ENCODE measurements at places on chromosomes 6 and 20.

- DNase-seq = no peak
These were observed 117.0 kb downstream of the PCSK2 start for GRCh38 chr20:17343656-17344452.

DNA sequence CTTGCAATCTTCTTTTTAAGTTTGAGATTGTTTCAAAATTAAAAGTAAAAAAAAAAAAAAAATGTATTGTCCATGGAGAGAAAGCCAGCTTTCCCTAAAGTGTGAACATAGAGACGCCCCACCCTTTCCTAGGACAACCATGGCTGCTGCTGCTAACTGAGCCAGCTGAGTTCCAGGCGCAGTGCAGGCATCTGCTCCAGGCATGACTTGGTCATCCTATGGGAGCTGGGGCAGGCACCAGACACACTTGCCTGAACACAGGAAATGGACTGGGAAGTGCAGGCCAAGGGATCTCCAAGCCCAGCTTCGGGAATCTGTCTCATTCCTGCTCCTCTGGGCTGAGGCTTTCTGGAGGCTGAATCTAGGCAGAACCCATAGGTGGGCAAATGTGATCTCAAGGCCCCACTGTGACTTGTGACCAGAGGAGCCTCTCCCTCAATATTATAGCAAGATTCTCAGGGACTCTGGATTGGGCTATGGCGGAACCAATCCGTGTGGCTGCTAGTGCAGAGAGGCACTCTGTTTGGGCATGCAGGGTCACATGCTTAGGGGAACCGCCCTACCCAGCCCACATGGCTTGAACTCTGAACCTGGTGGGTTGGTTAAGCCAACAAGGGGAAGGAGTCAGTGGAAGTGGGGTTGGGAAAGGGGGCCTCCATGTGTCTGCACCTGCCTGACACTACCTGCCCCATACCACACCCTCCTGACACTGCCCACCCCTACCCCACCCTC, 138.2 kb upstream of the CST7 start:
- DNase-seq = no peak

- no peak for DNase-seq
These were observed 26.3 kb downstream of the FAM50B start for GRCh38 chr6:3875486-3875885.

GRCh38 chr20:57699395-57699794, 10.4 kb downstream of the PMEPA1 start:
- DNase-seq = no peak

DNA sequence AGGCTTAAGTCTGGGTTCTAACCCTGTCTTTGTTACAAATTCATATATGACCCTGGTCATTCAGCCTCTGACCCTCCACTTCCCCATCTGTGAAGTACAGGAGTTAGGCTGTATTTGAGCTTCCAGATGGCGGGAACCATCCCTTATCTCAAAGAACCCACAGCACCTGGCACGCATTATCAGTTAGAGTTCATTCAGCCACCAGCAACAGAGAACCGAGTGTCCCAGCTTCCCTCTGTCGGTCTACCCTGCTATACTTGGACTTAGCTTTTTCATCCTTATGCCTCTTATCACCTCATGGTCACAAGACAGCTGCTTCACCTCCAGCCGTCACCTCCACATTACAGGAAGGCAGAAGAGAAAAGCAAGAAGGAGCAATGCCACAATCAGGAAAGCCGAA, 147.8 kb downstream of the EYA2 start:
- no peak for DNase-seq

DNA sequence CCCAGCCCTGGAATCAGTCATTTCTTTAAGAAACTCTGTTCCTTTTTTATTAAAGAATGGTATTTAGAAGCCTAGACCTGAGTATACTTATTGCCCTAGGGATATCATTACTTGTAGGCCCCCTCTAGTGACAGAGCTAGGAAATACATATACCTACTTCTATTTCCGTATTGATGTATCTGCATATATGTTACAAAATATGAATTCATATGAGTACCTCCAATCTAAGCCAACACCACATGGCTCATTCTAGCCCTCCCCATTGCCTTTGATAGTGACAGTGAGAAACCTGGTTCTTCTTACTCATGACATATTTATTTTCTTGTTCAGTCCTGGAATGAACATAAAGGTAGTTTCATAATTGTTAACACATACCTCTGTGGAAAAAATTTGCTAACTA, 137.2 kb downstream of the FARS2 start:
- DNase-seq = no peak

DNA sequence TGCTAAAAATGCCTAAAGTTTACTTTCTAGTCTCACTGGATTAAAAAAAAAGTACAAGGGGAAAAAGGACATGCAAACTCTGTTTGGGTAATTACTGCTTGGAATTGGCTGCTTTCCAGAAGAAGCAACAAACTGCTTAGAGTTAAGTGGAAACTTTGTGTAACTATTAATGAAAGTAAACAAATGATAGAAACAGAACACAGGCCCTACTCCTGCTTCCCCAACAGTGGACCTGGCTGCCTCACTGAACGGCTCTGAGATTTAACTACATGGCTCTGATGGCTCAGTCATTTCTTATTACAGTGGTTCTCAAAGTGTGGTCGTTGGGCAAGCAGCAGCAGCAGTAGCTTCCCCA, 108.5 kb downstream of the MAN1A1 start:
- no peak for DNase-seq

GRCh38 chr6:141269684-141270083, 863.0 kb upstream of the GJE1 start:
- DNase-seq = no peak

DNA sequence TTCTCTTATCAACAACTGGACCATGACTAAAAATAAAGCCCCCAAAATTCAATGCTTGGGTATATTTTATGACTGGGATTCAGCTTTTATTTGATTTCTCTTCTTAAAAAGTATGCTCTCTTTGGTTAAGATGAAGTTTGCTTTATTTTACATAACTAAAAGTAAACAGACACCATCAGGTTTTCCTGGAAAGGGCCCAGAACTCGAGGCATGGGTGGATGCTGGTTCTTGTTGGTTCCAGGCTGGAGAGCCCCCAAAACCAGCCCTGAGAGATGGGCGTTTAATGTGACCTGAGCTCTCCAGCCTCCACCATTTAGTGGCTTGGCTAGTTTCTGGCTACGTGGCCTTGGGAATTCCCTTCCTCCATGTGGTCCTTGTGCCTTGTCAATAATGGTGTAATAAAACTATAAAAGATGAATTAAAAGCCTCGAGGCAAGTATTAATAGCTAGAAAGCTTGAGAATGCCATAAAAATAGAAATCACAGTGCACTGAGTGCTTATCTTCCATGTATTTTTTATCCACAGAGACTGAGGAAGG, 34.1 kb downstream of the BANF2 start:
- DNase-seq = no peak

DNA sequence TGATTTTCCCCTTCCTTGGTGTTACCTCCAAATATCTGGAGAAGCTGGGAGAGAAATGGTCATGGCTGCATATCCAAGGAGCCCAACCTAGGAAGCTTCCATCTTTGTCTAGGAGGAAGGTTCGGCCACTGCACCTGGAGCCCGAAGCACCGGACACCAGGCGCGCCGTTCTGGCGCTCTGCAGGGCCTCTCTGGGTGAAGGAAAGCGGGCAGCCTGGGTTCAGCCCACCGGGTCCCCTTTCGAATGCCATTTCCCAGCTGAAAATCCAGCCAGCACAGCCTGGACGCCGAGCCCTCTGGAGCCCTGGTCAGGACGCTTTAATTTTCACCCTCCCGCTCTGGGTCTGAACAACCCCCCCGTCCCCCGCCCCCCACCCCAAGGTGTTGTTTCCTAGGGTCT, 1.2 kb downstream of the LINC00237 start:
- no peak for DNase-seq

DNA sequence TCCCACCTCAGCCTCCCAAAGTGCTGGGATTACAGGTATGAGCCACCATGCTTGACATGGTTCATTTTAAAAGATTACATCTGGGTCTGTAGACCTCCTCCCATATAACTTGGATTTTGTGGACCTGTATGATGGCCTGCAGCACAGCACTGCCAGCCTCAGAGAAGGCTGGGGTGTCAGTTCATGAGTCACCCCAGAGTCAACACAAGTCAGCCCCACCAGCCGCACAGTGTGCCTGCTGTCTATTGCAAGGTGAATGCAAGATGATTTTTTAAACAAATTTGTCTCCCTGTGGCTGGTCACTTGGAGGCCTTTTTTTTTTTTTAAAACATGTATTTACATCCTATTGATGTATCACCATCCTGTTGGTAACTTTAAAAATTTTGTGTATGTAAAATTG, 76.7 kb downstream of the RREB1 start:
- DNase-seq = no peak

GRCh38 chr6:84665401-84665800, 99.0 kb downstream of the TBX18 start:
- no peak for DNase-seq

GRCh38 chr20:63343460-63344445, 17.4 kb downstream of the CHRNA4 start:
- no peak for DNase-seq

DNA sequence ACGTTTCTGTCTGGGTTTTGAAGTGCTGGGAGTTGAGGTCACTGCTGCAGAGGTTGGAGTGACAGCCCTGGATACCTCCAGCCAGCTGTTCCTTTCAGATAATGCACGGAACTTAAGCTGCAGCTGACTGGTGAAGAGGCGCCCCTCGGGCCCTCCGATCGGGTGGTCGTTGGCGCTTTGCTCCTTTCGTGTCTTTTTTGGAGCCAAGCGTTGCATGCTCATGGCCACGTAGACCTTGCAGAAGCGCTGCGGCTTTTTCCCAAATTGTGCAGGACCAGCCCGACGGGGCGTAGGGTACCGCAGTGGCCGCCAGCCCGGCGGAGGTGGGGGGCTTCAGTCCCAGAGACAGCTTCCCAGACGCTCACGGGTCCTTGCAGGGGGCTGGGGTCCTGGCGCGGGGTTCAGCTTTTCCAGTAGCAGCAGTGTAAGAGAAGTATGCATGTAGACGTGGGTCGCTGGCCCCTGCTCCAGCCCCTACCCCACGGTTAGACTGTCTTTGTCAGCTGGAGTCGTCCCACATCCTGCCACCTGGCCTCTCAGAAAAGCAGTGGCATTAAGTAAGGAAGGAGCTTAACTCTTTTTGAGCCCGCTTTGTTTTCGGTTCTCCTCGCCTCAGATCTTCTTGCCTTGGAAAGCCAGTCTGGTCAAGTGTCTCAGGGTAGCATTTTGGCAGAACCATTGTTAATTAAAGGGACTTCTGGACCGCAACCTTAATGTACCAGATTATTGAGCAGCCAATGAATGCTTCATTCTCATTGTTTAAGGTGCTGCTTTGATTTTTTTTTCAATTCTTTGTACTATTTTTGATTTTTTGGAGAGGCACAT, 838 bp downstream of the TNFAIP3 start:
- DNase-seq = no peak

DNA sequence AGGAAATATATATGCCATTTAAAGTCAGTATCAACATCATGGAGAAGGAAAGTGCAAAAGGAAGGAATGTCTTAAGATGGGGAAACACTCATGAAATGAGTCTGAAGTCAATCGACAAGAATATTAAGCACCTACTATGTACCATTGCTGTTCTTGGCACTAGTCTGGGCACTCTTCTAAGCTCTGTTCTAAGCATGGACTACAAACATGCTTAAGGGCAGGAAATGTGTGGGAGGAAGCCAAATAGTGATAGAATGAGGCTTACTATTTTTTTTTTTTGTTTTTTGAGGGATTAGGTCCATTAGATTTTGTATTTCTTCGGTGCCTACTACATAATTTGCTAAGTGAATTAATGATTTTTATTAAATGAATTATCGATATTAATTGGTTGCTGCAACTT, 83.8 kb upstream of the SUPT3H start:
- no peak for DNase-seq

- no peak for DNase-seq
These were observed 27.9 kb downstream of the LOC128125822 start for GRCh38 chr6:63600136-63600535.

DNA sequence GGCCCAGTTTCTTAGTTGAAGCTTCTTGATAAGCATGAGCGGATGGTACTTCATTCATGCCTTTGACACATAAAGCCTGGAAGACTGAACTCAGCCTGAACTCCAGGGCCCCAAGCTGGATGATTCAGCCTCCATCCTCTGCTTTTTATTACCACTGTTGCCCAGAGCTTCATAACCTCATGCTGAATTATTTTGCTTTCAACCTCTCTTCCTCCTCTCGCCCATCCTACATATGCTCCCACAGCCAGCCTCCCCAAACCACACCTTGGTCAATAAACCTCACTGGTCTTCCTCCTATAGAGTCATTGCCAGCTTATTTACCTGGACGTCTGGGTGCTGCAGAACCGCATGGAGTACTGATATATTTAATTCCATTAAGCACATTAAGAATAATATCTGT, 59.4 kb downstream of the SLC35B3 start:
- DNase-seq = no peak

- DNase-seq = no peak
These were observed 18.1 kb upstream of the SNRPB2 start for GRCh38 chr20:16711661-16712258.

- no peak for DNase-seq
These were observed 96.3 kb downstream of the LYRM2 start for GRCh38 chr6:89542081-89542857.

GRCh38 chr20:8321001-8321400, 188.9 kb downstream of the PLCB1 start:
- DNase-seq = no peak

DNA sequence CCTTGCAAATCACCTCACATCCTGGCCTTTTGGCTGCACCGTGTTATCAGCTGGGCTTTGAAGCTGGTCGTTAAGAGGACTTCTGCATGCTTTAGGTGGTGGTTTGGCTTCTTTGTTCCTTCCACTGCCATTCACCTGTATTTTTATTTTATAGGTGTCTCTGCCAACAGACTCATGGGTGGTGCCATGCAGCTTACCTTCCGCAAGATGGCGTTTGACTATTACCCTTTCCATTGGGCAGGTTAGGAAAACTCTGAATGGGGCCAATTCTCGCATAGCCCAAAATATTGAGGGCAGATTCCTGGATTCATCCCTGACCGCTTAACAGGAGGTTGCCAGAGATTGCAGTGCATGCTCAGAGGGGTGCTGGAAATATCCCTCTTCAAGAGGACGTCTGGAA, 32.4 kb downstream of the TAF11 start:
- no peak for DNase-seq

- no peak for DNase-seq
These were observed 1.7 kb upstream of the MYO6 start for GRCh38 chr6:75747152-75747992.

DNA sequence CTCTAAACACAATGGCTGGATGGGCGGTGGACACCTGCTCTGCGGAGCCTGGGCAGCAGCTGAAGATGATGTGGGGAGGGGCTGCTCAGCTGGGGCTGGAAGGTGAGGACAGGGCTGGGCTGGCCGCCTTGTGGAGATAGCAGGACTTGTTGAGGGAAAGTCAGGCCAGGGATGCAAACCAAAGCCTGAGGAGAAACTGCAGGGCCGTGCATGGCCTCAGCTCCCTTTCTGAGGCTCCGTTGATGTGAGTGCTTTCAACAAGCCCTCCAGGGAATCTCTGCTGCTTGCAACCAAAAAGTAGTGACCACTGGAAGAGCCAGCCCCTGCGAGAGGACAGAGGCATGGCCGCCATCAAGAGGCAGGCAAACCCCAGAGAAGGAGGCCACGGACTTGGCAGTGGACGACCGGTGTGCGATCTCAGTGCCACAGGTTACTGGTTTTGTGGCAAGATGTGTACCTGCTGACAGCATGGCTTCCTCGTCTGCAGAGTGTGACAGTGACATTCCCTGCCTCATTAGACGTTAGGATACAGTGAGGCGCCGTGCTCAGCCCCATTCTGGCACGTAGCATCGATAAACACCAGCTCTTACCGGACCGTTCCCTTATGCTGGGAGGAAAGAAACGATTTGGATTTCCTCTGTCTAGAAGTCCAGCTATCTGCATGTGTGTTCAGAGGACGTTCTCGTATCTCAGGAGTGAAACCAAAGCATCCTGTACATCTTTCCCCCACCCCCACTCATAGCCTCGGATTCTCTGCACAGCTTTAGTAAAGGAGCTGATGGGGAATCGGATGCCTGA, 37.9 kb downstream of the ERMARD start:
- no peak for DNase-seq

All from stimulated activated CD8-positive, alpha-beta memory T cell treated with anti-CD3 and anti-CD28 coated beads, Interleukin-7, amount 100 ng/mL, for 1 hour (primary cell).